Activated T-cell treated with anti-CD3 and anti-CD28 coated beads for 24 hours (primary cell): ENCODE measurements at places on chromosomes 2 and 18.
A peak's percentile ranks its signal among the peaks of the same experiment; 100 is the strongest.

DNA sequence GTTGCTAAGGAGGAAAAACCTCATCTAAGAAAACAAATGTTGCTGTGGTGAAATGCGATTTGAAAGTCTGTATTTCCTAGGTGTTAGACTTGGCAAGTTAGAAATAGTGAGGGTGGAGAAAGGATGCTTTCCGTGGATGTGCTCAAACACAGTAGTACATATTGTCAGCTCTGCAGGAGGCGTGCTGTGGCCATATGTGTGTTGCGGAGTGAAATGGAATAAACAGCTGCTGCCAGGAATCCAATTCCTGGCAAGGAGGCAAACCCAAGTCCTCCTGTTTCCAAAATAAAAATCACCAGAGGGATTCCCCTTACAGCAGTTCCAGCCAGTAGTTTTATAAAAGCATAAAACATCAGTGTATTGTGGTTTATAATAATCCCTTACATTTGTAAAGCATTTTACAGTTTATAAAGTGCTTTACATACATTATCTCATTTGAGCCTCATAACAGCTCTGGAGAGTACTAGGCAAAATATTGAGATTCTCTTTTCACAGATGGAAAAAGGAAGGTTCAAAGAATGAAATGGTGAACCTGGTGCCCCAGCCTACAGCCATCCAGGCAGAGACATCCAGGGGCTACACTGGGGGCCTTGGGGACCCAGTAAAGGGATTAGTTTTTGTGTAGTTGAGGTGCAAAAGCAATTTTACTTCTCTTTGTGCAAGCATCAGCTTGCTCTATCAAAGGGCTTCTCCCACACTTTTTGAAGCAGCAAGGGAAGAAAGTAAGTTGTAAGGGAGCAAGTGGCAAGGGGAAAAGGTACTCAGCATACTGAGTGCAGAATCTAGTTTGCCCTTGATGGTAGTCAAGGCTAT, 206.0 kb downstream of the AGPS start:
- DNase-seq: no peak

- DNase-seq: no peak
Observed at GRCh38 chr2:174058026-174058425, 92.9 kb upstream of the SP3 start.

DNA sequence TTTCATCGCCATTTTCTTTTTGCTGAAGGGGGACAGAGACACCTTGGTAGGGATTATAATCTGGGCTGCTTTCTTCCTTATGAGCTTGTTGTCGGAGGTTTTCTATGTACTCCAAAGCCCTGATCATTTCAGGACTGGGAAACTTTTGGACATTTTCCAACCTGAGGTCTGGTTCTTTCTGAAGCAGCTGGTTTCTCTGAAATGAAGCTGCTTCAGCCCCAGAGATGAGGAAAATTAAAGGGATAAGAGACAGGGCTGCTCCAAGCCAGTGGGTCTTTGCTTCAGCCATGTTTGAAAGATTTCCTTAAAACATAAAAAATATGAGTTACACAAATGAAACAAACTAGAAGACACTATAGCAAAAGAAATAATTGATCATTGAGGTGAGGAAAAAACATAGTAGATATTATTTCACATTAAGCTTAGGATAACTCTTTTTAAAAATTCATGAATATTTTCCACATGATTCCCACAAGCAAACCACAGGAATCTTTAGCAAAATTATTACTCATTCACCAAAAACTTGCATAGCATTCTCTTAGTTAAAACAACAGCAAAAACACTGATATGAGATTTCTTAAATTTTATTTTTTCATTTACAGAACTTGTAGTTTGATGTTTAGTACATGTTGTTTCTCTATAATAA, 3.0 kb downstream of the SCG2 start:
- DNase-seq: no peak

- no peak for DNase-seq
Observed at GRCh38 chr2:191571163-191571769, 106.7 kb upstream of the NABP1 start.

GRCh38 chr2:33033606-33034081, 86.9 kb downstream of the LTBP1 start:
- DNase-seq: no peak

DNA sequence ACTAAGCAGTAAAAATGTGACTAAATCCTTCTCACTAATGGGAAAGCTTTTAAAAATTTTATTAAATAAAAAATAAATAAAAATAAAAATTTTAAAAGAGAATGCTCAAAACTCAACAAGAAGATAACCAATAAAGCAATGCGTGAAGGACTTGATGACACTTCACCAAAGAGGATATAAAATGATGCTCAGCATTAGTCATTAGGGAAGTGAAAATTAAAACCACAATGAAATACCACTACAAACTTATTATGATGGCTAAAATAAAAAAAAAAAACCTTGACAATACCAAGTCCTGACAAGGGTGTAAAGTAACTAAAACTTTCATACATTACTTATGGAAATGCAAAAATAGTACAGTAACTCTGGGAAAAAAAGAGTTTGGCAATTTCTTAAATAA, 3.3 kb upstream of the WDR75 start:
- no peak for DNase-seq

- DNase-seq: no peak
Observed at GRCh38 chr18:38751211-38751610, 1185.6 kb upstream of the CELF4 start.

DNA sequence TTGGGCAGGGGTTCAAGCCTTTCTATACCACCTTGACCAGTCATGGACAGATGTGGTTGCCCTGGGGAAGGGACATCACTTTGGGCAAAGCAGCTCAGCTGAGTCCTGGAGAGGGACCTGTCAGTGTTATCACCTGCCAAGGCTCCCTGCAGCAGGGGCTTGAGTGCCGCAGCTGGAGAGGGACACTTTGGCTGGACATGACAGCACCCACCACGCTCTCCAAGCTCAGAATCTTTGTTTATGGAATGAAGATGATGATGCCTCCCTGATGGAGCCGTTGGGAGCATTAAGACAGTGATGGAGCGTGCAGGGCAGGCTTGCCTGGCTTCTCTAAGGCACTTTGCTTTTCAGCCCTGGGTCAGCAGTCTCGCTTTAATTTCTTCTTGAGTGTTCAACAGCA, 4.3 kb upstream of the TFCP2L1 start:
- no peak for DNase-seq

- DNase-seq: no peak
Observed at GRCh38 chr2:67095121-67095520, 302.0 kb upstream of the ETAA1 start.

- DNase-seq: peak; percentile 6
Observed at GRCh38 chr18:61892683-61893308, at the start of gene RNF152. TSS of gene RNF152 (minus strand) at chr18:61893007. CDS start at chr18:61816463, 76,544 bp downstream.

- no peak for DNase-seq
Observed at GRCh38 chr2:219775506-219775905, 148.1 kb downstream of the SLC4A3 start.

- DNase-seq: no peak
Observed at GRCh38 chr2:64404002-64404731, 49.8 kb upstream of the LGALSL start.

DNA sequence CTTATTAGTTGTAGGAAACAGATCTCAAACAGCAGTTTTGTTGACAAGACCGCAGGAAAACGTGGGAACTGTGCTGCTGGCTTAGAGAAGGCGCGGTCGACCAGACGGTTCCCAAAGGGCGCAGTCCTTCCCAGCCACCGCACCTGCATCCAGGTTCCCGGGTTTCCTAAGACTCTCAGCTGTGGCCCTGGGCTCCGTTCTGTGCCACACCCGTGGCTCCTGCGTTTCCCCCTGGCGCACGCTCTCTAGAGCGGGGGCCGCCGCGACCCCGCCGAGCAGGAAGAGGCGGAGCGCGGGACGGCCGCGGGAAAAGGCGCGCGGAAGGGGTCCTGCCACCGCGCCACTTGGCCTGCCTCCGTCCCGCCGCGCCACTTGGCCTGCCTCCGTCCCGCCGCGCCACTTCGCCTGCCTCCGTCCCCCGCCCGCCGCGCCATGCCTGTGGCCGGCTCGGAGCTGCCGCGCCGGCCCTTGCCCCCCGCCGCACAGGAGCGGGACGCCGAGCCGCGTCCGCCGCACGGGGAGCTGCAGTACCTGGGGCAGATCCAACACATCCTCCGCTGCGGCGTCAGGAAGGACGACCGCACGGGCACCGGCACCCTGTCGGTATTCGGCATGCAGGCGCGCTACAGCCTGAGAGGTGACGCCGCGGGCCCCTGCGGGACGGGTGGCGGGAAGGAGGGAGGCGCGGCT, at the start of gene TYMS:
TYMS (plus strand) TSS at position 343 of the 690 bp plus-strand sequence; CDS start at position 433, 90 bp downstream.
- peak; percentile 22 for DNase-seq

DNA sequence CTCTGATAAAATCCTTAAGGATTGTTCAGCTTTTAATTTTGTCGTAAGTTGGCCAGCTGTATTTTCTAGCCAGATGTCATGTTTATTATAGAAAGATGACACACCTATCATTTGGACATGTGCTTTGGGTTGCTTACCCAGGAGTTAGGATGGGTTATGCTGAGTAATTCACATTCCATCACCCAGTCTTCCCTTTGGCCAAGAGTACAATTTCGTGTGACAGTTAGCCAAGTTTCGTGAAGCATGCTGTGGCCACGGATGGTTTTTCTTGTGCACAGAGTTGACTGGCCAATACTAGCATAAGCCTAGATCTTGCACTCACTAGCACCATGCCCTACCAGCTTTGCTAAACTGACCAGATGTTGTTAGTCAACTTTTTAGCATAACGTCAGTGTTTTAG, 5.8 kb downstream of the MAPRE3 start:
- DNase-seq: no peak

GRCh38 chr2:217657252-217657651, 345.5 kb downstream of the TNS1 start:
- DNase-seq: no peak
